Fibroblast of pulmonary artery (primary cell): ENCODE measurements at places on chromosomes 3 and 15.
A peak's percentile ranks its signal among the peaks of the same experiment; 100 is the strongest.

DNA sequence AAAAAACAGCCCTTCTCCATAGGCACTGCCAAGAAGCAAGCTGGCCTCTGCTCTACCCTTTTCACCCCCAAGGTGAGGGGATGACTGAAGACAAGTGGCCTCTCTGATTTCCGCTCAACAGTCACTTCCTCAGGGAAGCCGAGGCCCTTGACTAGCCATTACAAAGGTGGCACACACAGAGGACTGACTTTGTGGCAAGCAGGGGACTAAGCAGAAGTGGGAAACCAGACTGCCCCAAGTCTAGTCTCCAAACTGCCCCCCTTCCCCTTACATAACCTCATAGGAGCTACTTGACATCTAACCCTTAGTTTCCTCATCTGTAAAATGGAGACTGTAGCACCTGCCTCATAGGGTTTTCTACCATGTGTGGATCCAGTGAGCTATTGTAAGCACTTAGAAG lies 118.9 kb downstream of the FOXP1 start:
- DNase-seq: no peak

- DNase-seq: no peak
Observed at GRCh38 chr3:184381261-184382224, 1.7 kb downstream of the CHRD start.

GRCh38 chr3:194326192-194326967 lies 24.7 kb downstream of the CPN2 start:
- DNase-seq: peak; percentile 41

DNA sequence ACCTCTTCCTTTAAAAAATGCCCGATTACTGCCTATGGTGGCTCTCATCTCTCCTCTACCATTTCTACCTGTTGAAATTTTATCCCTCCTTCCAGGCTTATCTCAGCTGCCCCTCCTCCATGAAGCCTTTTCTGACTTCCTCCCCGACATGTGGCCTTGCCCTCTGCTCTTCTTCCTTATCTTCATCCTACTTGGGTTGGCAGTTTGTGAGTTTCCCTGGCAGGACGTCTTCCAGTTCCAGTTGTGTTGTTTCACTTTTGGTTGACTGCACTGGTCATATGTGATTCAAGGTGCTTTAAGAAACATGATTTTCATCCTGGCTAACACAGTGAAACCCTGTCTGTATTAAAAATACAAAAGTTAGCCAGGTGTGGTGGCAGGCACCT lies 4.4 kb downstream of the DLL4 start:
- DNase-seq: no peak

DNA sequence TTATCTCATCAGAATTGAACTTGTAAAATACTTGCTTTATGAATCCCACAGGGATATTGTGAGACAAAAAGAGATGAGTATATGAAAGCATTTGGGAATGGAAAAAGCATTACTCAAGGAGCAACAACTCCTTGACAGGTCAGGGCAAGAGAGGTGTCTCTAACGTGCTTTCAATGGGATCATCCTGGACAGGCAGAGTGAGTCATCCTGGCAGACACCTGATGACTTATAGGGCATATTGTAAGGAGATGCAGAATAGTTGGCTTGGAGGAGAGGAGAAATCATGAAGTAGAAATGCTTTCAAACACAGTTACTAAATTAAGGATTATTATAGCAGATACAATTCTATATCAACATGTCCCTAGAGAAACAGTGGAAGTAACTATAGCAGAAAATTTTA lies 71.9 kb upstream of the THSD4 start:
- no peak for DNase-seq

GRCh38 chr3:181326637-181327223 lies 337.2 kb upstream of the DNAJC19 start:
- peak; percentile 39 for DNase-seq

DNA sequence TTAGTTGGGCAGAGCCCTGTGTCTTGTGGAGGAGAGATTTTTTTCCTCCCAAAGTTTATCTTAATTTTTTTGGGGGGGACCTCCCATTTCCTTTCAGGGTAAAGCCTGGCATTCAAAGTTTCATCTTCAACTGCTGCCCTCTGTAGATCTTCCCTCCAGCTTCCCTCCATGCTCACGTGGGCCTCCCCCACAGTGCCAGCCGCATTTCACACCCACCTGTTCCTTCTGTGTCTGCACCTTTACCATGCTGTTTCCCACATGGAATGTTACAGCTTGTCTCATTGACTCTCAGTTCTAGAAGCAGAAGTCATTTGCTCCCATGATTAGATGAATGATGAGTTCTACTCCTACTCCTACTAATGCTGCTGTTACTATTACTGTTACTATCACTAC lies 6.5 kb downstream of the CELF6 start:
- DNase-seq: no peak

DNA sequence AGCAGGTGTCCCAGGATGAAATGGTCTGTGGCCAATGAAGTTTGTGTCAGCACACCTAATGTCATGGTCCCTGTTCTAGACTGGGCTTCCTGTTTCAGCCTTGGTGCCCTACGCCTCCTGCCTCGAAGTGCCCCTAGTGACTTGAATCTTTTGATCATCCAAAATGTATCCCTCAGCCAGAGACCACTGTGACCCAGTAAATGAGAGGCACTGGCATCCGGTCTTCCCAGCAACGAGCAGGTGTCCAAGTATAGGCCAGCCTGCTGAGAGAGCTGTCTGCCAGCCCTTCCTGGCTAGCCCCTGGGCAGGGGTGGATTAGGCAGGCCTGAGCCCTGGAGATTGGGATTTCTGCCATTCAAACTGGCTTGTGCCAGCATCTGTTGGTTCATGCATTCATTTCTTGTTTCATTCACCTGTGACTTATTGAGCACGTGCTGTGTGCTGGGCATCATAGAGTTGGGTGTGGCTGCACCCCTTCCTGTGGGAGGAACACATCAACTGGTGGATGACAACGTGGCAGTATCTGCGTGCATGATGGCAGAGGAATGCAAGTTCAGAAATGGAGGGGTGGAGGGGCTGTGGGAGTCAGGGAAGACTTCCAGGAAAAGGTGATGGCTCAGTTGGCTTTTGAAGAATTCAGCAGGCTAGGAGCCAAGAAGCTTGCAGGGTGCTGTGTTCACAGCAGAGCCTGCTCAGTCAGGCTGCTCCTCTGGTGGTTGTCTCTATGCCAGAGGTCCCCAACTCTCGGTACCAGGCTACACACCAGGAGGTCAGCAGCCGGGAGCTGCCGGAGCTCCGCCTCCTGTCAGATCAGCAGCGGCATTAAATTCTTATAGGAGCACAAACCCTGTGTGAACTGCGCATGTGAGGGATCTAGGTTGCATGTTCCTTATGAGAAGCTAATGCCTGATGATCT lies 21.6 kb downstream of the ESYT3 start:
- DNase-seq: peak; percentile 51

- DNase-seq: no peak
Observed at GRCh38 chr3:159813822-159814531, 174.7 kb upstream of the IL12A start.

DNA sequence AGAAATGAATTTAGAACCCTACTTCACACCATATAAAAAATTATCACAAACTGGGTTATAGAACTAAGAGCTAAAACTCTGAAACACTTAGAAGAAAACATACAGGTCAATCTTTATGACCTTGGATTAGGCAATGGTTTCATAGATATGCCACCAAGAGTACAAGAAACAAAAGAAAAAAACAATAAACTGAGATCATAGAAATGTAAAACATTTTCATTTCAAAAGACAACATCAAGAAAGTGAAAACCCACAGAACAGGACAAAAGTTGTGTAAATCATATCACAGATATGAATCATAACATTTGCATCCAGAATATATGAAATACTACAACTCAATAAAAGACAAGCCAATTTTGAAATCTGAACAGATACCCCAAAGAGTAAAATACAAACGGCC lies 72.4 kb downstream of the TBL1XR1 start:
- peak; percentile 57 for DNase-seq

DNA sequence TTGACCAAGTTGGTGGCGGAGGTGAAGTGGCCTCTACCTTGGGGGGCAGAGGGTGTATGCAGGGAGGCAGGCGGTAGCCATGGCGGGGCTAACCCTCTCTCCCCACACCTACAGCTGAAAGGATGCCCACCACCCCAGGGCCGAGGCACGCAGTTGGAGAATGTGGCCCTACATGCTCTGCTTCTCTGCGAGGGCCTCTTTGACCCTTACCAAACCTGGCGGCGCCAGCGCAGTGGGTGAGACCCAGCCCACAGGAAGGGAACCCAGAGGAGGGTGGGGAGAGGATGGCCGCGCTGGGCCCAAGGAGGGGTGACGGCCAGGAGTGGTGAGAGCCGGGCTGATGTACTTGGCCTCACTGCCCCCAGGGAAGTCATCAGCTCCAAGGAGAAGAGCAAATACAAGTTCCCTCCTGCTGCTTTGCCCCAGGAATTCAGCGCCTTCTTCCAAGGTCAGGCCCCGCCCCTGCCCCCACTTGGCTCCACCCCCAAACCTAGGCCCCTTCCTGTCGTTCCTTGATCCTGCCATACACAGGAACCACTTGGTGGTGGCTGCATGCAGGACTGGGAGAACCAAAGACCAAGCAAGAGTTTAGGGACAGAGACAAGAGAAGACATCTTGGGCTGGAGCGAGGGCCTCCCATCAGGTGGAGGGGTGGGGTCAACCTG lies 9.8 kb downstream of the NBEAL2 start:
- DNase-seq: no peak

DNA sequence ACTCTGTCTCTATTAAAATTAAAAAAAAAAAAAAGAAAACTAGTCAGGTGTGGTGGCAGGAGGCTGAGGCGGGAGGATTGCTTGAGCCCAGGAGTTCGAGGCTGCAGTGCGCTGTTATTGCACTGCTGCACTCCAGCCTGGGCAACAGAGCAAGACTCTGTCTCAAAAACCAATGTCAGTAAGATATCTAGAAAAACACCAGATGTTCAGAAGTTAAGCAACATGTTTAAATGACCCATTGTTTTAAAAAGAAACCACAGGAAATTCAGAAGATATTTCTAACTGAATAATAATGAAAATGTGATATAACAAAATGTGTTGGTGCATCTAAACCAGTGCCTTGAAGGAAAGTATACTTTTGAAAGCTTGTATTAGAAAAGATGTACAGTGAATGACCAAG lies 203.4 kb upstream of the CGNL1 start:
- DNase-seq: peak; percentile 84

GRCh38 chr15:100602823-100603393 lies 519 bp downstream of the ASB7 start:
- peak; percentile 8 for DNase-seq

DNA sequence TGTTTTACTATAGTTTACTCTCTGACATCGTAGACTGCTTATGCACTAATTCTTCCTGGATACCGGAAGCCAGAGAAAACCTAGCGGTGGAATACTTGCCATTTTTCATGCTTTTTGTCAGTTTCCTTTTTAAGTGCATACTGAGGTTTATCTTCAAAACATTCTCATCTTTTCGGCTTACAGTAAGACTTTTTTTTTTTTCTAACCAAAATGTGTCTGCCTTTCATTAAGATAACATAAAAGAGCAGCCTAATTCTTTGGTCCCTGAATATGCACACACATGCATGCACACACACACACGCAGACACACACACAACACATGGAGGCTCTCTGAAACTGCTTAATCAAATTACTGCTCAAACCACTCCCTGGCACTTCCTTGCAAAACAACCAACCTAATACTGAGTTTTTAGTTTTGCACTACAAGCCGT lies 1.3 kb downstream of the ZNF445 start:
- peak; percentile 56 for DNase-seq

DNA sequence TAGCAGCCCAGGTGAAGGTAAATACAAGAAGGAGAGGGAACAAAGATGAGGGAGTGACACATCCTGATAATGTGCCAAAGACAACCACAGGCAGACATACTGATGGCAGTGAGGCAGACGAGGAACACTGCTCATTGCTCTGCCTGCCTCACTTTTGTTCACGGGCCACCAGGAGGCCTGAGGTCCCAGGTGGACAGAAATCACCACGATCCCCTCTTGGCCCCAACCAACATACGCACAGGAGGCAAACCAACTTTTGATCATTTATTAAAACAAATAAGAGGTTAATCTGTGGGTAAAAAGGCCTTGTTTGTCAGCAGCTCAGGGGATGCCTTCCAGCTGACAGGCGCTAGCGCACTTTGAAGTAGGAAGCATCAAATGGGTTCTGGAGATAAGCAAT lies 4.2 kb downstream of the ALG1L2 start:
- no peak for DNase-seq

- DNase-seq: peak; percentile 93
Observed at GRCh38 chr3:129305592-129306091, 27.0 kb downstream of the HMCES start.

DNA sequence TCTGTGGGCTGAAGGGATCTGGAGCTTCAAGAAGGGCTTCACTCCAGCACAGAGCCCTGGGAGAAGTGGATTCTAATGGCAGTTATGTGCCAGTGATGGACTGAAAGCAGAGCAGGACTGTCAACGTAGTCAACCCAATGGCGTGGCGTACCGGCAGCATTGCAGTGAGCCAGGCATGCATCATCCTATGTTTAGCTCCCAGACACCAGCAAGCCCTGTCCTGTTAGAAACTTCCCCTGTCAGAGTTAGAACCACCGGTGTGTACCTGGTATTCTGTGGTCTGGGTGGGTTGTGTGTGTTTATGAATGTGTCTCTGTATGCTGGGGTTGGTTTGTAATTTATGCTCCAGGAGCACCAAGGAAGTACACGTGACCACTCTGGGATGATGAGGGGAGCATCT lies 86.3 kb downstream of the CLSTN2 start:
- DNase-seq: no peak

DNA sequence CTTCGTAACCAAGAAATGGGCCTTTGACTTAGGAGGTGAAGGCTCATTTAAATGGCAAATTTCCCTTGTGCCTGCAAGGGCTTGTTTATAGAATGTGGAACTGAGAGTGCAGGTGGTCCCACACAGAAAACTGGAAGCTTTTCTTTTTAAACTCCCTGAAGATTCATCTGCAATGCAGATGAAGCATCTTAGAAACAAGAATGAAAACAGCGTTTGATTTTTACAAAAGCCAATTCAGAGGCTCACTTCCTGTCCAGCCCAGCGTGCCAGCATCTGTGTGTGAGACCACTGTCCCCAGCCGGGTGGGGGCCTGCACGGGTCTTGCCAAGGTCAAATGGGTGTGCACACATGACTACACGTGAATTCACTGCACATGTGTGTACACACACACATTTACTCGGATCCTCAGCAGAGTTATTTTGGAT lies 94.7 kb downstream of the LINGO1 start:
- no peak for DNase-seq

DNA sequence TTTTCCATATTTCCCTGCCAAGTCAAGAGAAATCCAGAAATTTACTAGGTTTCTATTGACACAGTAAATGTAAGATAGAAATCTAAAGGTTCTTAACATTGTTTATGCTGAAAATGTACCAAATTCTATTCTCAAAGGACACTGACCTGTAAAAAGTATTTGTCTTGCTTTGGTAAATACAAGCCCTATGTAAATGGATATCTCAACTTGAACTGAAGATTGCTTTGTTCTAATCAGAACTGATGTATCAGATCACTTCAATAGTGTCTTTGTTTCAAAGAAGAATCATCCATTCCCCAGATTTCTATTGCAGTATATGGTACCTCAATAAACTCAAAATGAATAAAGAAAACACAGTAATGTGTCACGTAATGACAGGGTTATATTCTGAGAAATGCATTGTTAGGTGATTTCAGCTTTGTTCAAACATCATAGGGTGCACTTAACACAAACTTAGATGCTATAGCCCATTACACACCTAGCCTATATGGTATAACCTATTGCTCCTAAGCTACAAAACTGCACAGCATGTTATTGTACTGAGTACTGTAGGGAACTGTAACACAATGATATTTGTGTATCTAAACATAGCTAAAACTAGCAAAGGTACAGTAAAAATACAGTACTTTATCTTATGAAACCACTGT lies 143.5 kb upstream of the NECTIN3 start:
- DNase-seq: no peak

GRCh38 chr3:178244733-178245709 lies 291.2 kb upstream of the KCNMB2 start:
- DNase-seq: no peak
